ENCODE measurements at places on chromosomes 5 and 9. TPM values are rescaled to one million over a fixed set of nuclear protein-coding genes. Genes with fewer than 3 reads are reported as not detected.

GFI1B gene
- total RNA-seq = 1.3 TPM

C5orf58 gene
- total RNA-seq = not detected

TXNDC8 gene
- total RNA-seq = not detected

CDC20B gene
- total RNA-seq = not detected

PCDHA9 gene
- not detected for total RNA-seq

CCIN gene
- total RNA-seq = not detected

ARSI gene
- 0.69 TPM for total RNA-seq
